AG04449 (cell line): ENCODE measurements at places on chromosomes 6 and 20.

DNA sequence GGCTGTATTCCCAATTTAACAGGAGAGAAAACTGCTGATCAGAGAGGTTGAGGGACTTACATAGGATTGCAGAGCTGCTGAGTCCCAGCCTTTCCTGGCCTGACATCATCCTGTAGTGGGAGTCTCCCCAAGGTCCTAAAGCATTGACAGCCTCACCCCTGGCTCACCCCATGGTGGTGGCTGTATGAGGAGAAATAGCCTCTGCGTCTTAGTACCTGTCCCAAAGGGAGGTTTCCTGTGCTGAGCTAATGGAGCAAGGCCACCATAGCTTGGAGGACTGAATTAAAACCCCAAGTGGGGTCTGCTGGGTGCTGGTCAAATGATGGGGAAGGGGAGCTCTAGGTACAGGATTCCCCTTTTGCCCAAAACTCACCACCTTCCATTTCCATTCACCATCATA, 525.1 kb downstream of the CDH26 start:
- DNase-seq = no peak

DNA sequence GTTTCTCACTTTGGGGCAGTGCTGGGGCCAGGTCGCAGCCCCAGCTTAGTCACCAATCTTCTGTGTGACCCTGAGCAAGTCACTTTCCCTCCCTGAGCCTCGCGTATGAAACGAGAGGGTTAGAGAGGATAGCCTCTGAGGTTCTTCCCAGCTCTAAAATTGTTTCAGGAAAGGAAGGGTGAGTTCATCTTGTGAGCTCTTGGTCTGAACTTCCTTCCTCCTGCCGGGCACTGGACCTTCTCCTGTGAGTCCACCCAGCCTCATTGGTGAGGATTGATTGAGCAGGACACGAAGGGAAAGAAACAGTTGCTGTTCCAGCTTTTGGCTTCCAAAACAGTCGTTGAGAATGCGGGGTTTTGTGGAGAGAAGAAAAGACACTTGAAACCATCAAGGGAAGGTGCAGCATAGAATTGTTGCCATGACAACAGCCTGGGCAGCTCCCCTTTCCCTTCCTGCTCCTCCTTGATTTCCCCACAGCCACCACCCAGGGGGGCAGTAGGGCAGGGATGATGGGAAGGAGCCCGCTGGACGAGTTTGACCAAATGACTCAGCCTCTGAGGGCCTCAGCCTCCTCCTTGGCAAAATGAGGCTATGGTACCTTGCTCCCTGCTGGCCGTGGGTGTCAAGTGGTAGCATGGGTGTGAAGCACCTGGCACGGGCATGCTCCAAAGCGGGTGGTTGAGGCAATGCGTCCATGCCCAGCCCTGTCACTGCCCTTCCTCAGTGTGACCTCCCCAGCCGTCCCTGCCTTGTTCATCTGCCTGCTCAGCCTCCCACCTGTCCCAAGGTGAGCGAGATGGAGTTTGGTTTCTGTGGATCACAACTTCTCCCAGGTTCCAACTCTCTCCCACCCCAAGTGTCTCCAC, 107.8 kb downstream of the CDC5L start:
- no peak for DNase-seq

GRCh38 chr20:58512808-58513552, 2.2 kb downstream of the APCDD1L start:
- DNase-seq = no peak

- no peak for DNase-seq
These were observed 57.5 kb downstream of the MBOAT1 start for GRCh38 chr6:20154753-20155152.
